ENCODE measurements at places on chromosomes 5 and 9.

DNA sequence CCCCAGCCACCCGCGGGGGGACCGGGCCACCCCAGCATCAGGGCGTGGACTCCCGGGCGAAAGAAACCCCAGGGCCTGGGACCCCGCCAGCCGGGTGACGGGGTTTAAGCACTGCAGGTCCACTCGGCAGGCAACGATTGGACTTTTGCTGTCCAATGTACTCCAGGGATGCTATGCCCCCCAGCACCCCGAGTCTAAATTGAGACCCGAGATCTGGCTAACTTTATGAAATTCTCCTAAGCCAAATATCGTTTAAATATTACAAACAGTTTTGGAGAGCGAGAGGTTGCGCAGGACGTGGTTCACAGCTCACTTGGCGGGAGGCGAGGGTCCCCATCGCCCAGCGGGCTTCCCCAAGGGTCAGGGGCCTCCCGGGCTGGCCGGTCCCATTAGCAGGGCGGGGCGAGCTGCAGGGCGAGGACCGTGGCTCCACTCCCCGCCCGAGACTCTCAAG is 384 bp upstream of the MRPS2 start:
- DNase-seq: no peak

- no peak for DNase-seq
These were observed 3.6 kb downstream of the GDNF start for GRCh38 chr5:37836235-37836591.

DNA sequence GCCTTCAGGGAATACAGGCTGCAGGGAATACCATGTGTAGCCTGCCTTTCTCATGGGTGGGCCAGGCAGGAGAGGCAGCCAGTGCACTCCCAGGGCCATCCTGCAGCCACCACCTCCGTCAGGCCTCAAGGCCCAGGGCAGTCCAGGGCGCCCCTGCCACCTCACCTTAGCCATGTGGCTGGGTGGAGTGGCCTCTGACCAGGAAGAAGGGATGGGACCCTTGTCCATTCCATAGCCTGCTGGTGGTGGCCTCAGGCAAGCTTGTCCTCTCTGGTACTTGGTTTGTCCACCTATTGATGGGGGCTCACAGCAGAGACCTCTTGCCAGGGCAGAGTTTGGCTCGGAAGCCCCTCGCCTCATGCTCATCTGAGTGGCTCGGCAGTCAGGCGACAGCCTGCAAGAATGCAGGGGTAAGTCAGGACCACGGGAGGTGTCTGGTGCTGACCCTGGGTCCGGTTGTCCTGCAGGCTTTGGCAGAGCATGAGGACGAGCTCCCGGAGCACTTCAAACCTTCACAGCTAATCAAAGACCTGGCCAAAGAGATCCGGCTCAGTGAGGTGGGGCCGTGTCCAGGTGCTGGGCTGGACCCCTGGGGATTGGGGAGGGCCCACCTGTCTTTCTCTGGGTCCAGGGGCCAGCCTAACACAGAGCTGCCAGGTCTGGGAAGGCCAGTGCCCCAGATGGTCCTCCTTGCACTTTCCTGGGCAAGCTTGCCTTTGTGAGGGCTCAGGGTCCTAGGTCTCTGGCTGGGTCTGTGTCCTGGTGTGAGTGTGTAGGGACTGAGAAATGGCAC is 82.9 kb downstream of the PHF2 start:
- no peak for DNase-seq

DNA sequence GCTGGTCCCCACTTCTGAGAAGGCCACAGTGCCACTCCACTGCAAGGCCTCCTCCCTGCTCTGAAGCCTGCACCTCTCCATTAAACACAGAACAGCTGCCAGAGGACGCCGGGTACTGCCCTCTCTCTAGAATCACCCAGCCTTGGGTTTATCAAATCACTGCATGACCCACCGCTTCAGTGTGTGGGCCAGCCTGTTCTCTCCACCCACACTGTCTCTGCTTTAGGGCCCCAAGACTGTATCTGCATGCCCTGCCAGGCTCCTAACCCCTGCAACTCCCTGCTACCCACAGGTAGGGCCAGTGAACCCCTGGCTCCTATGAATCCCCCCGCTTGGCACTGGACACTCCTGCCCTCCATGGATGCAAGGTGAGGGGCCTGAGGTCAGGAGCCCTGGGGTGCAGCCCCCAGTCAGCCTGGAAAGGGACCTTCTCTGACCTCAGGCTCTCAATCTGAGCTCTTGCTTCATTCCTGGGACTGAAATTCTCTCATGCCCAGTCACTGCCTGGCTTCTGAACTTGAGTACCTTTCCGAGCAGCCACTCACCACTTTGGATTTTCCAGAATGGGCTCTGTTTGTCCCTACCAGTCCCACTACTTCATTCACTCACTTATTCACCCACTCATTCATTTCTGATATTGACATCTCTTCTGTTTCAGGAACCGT is 206.3 kb downstream of the GABBR2 start:
- DNase-seq: no peak

DNA sequence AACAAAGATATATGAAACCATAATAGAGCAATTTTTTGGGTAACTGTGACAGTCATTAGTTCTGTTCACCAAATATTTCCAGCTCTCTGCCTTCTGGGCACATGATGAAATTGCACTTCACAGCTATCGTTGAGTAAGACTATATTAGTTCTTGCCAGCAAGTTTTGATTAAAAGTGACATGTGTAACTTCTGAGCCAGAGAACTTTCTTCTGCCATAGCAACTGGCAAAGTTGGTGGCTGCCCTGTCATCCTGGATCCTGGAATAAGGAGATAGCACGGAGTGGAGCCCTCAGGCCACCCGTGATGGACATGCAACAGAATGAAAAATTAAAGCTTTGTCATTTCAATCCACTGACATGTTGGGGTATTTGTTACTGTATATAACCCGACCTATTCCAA is 194.4 kb upstream of the VCAN start:
- DNase-seq: no peak

- no peak for DNase-seq
These were observed 9.2 kb upstream of the ERAP1 start for GRCh38 chr5:96816991-96817390.

- no peak for DNase-seq
These were observed 75.0 kb upstream of the IL6ST start for GRCh38 chr5:56069652-56070226.

- DNase-seq: no peak
These were observed 795 bp downstream of the NDUFAF2 start for GRCh38 chr5:60945813-60946187.

GRCh38 chr9:129198319-129199043 is 20.4 kb upstream of the IER5L start:
- DNase-seq: peak; percentile 28

- DNase-seq: no peak
These were observed 5.7 kb downstream of the CMBL start for GRCh38 chr5:10301842-10302610.

DNA sequence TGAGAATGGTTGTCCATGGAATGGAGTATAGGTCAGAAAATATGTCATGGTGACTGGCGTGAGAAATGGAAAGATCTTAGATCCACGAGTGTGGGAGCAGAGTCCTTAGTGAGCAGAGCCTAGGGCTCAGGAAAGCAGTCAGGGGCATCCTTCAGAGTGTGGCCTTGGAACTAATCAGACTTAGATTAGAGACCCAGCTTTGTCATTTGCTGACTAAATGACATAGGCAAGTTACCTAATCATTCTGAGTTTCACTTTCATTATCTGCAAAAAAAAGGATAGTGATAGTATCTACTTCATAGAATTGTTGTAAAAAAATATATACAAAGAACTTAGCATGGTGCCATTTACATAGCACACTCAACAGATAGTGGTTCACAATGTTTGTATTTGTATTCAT is 24.3 kb upstream of the SLIT3 start:
- DNase-seq: no peak

- no peak for DNase-seq
These were observed 79.4 kb downstream of the ZNF366 start for GRCh38 chr5:72427488-72428437.

Measured in bone marrow (tissue), 2 donors.